Fibroblast of lung (primary cell): ENCODE measurements at places on chromosomes 16 and 17.

DNA sequence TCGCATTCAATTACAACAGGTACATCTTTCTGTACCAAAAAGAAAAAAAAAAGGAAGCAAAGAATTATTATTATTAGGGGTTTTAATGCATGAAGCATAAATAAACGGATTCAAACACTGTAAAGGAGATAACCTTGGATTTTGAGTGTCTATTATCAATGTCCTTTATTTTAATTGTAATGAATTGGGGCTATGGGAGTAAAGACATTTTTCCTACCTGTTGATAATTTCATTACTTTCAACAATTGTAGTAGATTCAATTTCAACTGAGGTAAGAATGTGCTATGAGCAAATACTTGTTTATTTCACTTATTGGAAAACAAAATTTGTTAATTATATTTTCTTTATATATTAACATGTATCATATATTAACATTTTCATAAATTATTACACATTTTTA lies 855.6 kb downstream of the KCNJ2 start:
- no peak for DNase-seq

DNA sequence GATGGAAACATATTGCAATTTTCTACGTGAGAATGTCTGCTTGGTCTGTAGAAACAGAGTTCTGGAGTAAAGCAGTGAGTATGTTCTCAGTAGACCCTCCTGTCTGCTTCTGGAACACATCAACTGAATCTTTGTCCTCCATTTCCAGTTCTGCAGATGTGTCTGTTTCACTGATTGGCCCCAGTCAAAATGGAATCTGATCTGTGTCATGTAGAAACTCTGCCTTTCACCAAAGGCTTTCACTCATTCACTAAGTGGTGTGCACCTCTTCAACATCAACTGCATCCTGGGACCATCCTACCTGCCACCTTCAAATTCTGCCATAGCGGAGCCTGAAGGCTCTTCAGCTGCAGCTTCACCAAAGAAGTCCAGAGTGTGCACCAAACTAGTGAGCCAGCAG lies 2.8 kb upstream of the ZNF267 start:
- no peak for DNase-seq

DNA sequence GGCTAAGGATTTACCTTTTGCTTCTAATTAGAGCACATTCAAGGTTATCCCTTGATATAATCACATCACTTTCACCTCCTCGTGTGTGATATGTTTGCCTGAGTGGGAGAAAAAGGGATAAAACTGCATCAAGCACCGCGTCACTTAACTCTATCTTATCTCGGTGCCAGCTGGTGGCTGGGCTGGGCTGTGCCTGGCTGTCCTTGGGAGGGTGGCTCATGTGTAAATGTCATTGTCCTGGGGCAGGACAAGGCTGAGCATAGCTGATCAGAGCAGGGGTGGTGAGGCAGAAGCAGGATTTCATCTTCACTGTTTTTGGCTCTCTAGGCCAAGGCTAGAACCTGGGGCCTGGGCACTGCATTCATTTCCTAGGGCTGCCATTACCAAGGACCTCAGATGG lies 105.3 kb downstream of the RAP1GAP2 start:
- DNase-seq, result no peak

DNA sequence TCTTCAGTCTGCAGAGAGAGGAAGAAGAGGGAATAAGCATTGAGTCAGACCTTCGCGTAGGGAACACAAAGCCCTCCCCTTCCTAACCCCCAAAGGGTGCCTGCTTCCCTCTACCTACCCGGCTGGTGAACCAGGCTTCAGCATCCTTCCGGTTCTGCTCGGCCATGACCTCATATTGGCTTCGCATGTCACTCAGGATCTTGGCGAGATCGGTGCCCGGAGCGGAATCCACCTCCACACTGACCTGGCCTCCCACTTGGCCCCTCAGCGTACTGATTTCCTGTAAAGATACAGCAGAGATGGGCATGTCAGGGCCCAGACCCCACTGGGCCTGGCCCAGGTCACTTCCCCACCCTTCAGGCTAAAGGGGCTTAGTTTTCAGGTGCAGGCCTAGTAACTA lies 3.8 kb downstream of the KRT19 start:
- DNase-seq, result no peak

- DNase-seq, result no peak
Observed at GRCh38 chr17:55996826-55997225, 156.4 kb upstream of the ANKFN1 start.

DNA sequence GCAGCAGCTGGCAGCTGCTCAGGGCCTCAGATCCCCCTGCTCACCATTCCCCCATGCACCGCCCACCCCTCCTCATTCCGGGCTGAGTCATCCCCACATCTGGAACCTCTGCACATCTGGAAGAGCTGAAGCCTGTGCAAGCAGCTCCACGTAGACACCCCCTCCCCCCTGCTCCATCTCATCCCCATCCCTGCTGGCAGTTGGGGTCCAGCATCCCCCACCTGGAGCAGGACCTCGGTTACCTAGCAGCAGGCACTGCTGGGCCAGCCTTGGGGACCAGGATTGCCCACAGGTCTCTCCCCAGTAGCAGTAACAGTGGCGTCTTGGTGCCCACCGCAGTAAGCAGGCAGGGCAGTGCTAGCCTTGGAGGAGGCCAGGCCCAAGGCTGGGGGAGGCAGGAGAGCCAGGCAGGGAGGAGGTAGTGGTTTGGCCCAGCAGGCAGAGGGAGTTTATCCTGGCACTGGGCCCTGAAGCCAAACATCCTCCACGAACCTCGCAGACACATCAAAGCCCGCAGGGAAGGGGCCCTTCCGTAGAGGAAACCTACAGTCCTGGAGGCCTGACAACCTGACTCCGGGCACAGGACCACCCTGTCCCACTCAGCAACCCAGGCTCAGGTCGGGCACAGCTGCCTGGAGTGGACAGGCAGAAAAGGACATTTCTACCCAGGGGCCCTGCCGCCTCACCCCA lies 7.7 kb upstream of the TMEM92 start:
- DNase-seq, result peak; percentile 92

DNA sequence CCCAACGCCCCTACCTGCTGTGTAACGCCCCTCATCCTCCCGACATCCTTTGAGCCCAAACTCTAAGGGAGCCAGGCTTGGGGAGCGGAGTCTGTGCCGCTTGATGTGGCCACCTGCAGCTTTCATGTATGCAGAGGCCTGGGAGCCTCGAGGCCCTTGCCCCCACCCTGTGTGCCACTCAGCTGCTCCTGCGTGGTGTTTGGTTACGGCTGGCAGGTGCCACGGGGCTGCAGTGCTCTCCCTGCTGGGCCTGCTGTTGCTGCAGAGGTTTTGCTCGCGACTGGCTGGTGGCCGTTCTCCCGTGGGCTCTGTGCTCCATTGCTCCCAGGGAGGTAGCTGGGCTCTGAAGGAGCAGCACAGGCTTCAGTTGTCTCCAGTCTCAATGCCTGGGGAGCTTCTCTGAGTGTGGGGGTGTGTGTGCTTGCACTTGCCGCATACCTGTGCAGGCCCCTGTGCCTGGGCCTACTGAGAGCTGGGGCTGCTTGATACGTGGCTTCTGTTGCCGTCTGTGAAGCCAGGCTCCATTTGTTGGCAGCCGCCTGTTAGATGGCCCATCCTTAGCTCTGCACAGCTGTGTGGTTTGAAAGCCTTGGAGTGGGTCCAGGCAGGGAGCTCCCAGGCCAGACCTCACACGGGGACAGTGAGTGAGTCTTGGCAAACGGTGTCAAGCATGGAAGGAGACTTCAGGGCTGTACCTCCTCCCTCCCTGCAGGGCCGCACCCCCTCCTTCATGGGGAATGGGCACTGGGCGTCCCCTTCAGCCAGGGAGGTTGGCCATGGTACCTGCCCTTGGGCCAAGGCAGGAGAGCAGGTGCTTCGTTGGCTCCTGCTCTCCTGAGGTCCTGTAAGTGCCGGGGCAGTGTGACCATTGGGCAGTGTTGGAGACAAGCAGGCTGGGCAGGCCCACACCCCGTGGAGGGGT lies 47.2 kb downstream of the PDPK1 start:
- DNase-seq, result no peak

GRCh38 chr17:4582101-4582501 lies 2.2 kb upstream of the SMTNL2 start:
- no peak for DNase-seq

DNA sequence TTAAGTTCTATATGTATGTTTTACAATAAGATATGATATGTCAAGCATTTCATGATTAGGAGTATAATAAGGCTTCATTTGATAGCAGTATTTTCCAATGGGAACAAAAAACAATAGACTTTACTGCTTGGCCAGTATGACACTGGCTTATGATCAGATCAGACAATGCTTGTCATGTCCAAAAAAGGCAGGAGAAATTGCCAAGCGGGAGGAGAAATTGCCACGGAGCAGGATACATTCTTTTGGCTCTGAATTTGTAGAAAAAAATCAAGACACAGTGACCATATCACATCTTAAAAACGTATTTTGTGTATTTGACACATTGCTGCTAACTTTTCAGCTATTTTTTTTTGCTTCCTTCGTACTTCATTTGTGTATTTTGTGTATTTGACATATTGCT lies 404.1 kb downstream of the CNTNAP4 start:
- DNase-seq, result no peak

- no peak for DNase-seq
Observed at GRCh38 chr17:75342996-75343395, 53.8 kb upstream of the SLC25A19 start.

DNA sequence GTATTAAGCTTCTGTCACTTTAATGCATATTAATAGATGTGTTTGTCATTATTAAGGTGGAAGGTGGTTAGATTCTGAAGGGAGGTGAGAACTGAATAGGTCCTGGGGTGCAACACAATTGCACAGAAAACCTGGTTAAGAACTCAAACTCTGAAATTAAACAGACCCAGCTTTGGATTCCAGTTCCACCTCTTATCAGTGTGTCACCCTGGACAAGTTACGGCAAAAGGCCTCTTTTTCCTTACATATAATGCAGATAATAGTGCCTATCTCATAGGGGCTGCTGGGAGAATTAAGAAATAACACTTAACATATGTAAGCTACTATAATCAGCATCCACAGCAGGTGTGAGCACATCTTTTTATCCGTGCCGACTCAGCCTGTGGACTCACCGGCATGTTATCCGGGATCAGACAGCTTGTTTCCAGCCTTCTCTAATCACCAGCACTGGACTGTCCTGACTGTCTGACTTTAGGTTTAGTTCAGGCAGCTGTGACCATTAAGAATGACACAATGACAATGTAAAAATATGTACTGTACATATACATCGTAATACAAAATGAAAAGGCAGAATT lies 31.4 kb downstream of the TEX2 start:
- DNase-seq, result no peak

- no peak for DNase-seq
Observed at GRCh38 chr16:8611886-8612600, 9.5 kb upstream of the METTL22 start.

DNA sequence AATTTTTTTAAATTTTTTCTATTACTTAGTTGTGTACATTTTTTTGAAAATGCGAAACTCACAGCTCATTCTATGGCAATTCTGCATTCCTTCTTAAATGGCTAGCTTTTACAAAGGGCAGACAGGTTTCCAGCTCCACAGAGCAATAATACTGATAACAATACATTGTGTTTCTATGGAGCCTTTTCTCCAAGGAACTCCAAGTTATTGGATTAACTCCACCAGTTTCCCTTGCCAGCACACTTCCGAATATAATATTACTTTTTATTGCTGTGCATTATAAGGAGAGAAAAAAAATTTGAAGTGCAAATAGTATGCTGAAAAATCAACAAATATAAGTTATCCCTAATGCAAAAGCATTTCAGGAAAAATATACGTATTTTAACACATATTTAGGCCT lies 127.5 kb upstream of the PSMD7 start:
- DNase-seq, result no peak
